Neuronal stem cell (in vitro differentiated cells): ENCODE measurements at places on chromosomes 2 and 18.

DNA sequence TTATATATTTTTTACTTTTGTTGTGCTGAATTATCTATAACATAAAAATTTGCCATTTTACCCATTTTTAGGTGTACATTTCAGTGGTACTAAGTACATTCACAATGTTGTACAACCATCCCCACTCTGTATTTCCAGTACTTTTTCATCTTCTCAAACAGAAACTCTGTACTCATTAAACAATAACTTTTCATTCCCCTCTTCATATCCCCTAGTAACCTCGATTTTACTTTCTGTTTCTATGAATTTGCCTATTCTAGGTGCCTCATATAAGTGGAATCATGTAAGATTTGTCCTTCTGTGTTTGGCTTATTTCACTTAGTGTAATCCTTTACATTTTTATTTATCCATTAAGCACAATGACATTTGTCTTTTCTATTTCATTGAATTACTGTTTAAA lies 51.3 kb downstream of the GTF2A1L start:
- no peak for DNase-seq

DNA sequence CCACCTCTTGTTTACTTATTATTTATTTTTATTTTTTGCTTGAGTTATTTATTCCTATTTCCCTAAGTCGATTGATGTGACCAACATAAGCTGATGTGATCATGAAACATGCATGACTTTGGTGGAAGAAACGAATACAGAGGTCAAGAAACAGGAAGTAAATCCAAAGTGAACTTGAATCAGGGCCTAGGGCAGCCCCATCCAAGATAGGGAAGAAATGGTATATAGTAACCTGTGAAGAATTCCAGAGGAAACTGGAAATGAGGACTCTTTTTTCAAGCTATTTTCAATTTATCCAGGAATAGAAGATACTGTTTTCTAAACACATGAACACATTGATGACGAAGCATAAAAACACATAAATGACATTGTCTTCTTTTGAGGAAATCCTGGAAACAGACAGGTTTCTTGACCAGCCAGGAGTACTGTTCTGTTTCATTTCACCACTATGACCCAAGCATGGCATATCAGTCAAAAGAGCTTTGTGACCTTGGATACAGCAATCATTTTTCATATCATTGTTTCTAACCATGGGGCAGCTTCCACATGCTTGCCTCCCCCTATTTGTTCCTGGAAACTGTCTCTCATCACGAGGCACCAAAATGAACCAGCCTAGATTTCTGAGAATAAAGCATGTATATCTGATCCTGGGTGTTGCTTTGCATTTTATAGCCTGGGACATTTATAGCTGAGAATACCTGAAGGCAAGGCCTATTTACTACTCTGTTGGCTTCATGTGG lies 9.1 kb upstream of the LCLAT1 start:
- no peak for DNase-seq

GRCh38 chr18:35782926-35783325 lies 189.6 kb upstream of the RMP24 start:
- no peak for DNase-seq

GRCh38 chr2:191634791-191635190 lies 43.1 kb upstream of the NABP1 start:
- no peak for DNase-seq

DNA sequence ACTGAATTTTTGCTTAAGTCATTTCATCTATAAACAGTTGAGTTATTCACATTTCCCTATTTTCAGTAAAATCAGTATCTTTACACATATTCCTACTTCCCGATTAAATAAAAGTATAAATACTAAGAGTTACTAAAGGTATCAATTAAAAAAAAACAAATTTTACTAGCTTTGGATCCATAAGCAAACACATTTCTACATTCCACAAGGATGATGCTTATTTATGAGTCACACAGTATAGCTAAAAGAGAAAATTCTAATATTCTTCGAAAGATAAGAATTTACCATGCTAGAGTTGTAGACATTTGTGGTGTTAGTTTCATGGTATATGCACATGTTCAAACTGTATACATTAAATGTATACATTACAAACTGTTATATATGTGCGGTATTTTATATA lies 23.7 kb downstream of the PGAP1 start:
- DNase-seq, result no peak

GRCh38 chr18:50982086-50982801 lies 14.4 kb downstream of the ELAC1 start:
- DNase-seq, result no peak

- DNase-seq, result no peak
Measured at GRCh38 chr2:223054193-223054781, 2.3 kb downstream of the KCNE4 start.

DNA sequence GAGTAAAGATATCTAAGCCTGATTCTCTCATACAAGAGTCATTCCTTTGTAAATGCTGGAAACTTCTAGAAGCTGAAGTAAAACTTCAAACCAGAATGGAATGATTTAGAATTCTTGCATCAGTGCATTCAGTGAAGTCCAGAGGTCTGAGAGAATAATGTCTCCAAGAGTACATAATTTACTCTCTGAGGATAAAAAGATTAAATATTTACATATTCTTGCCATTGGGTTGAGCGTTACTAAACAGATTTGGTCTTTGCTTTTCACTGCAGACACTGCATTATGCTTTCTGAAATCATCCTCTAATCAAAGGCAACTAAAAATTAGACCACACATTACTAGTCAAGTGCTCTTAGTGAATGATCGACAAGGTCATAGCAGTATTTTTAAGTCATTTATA lies 26.5 kb upstream of the KANSL1L start:
- no peak for DNase-seq

- no peak for DNase-seq
Measured at GRCh38 chr2:190695739-190696138, 46.9 kb downstream of the NAB1 start.

DNA sequence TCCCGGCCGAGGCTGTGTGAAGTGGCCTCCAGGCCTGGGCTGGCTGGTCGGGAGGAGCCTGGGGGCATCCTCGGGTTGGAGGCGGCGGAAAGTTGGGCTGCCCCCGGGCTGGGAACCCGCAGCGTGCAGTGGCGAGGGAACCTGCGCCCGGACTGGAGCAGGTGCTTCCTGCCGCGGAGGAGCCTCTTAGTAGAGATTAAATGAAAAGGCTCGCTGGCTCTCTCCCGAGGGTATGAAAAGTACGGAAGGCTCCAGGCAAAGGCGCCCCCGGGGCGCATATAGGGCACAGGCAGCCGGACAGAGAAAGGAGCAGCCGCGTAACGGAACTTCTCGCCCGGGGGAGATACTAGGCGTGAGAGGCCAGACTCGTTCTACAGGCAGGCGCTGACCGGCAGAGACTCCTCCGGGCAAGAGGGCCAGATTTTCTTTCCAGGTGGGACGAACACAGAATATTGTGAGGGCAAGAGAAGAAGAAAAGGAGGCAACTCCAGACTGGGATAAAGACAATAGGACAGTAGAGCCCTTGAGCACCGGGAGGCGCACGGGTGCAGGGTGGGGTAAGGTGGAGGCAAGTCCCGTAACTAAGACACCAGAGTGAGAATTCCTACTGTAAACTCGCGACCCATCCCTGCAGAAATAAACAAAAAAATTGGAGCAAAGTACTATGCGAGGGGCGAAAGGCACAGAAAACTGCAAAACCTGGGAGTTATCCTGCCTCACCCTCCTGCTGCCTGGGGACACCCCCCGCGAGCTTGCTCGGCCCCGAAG lies 816 bp downstream of the CDH2 start:
- peak; percentile 30 for DNase-seq

GRCh38 chr2:148523315-148523714 lies 121.2 kb upstream of the EPC2 start:
- no peak for DNase-seq

GRCh38 chr2:218501665-218502064 lies 66.5 kb downstream of the USP37 start:
- no peak for DNase-seq

DNA sequence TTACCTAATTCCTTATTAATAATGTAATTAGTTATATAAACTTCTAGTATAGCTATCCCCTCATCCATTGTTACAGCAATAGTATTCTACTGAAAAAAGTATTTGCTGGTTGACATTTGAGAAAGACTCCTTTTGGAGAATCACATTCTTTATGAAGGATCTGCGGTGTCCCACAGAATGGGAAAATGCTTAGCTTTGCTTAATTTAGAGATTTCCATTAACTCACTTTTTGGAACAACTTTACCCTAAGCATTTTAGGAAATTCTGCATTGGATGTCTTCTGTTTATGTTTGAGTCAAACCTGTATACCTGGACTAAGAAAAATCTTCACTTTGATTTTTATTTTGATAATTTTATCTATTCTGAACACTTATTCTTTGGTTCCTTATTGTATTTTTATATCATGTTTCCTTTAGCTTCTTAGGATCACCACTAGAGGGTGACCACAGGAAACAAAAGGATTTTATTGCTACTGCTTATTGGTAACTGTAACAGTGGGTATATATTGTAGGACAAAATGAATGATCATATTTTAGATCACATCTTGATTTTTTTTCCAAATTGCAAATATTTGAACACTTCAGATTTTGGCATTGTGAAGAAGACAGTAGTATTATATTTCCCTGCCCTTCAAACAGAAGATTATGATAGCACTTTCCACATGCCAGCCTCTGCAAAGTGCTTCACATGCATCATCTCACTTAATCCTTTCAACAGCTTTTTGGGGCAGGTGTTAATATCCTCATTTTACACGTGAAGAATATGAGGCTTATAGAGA lies 79.6 kb downstream of the MIB1 start:
- no peak for DNase-seq

DNA sequence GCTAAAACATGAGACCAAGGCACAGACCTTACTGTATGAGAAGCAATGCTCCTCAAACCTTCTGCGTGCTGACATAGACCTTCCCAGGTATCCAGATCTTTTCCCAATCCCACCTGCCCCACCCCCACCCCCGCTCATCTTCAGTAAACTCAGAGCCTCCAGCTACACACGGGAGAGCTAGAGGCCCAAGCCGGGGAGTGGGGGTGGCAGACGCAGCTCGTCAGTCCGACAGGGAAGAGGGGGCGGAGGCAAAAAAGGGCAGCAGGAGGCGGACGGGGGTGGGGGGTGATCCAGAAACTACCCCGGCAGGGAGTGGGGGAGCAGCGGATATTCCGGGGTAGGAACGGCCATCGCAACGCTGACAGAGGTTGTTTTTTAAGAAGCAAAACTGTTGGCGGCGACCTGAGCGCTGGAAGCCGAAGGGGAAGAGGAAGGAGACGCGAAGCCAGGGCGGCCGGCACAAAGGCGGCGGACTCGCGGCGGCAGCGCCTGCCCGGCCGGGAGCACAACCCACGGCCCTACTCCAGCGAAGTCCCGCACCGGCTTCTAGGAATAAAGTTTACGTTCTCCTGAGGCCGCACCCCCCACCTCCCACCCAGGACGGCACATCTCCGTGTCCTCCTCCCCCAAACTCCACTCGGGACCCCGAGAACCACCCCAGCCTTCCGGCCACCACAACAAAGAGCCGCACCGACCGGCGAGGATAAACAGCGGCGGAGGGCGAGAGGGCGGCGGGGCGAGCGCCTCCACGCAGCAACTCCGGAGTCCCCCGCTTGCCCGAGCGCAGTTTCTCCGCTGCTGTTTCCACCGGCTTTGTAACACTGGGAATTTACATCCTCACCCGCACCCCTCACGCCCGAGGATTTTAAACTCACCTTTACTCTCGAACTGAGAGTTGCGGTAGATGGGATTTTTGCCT lies 722 bp downstream of the BAZ2B start:
- peak; percentile 78 for DNase-seq
